ENCODE measurements at places on chromosomes 16 and 17.
A peak's percentile ranks its signal among the peaks of the same experiment; 100 is the strongest.

DNA sequence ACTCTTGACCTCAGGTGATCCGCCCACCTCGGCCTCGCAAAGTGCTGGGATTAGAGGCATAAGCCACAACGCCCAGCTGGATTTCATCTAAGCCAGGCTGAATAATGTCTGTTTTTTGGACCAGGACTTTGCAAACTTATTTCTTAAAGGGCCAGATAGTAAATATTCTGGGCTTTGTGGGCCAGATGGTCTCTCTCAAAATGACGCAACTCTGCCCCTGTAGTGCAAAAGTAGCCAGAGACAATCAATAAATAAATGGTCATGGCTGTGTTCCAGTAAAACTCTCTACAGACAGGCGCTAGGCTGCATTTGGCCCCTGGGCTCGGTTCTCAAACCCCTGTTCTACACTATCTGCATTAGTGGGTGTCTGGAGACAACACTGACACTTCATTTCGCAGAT lies 121.9 kb upstream of the CDH13 start:
- H3K36me3 ChIP-seq: no peaks in the 10 kb centered on the region
- no peak overlapping the region for H3K4me3 ChIP-seq
- DNase-seq: no peak
- peaks cover 2% of the 10 kb centered on the region for H3K27me3 ChIP-seq
- H3K27ac ChIP-seq: no peak overlapping the region

DNA sequence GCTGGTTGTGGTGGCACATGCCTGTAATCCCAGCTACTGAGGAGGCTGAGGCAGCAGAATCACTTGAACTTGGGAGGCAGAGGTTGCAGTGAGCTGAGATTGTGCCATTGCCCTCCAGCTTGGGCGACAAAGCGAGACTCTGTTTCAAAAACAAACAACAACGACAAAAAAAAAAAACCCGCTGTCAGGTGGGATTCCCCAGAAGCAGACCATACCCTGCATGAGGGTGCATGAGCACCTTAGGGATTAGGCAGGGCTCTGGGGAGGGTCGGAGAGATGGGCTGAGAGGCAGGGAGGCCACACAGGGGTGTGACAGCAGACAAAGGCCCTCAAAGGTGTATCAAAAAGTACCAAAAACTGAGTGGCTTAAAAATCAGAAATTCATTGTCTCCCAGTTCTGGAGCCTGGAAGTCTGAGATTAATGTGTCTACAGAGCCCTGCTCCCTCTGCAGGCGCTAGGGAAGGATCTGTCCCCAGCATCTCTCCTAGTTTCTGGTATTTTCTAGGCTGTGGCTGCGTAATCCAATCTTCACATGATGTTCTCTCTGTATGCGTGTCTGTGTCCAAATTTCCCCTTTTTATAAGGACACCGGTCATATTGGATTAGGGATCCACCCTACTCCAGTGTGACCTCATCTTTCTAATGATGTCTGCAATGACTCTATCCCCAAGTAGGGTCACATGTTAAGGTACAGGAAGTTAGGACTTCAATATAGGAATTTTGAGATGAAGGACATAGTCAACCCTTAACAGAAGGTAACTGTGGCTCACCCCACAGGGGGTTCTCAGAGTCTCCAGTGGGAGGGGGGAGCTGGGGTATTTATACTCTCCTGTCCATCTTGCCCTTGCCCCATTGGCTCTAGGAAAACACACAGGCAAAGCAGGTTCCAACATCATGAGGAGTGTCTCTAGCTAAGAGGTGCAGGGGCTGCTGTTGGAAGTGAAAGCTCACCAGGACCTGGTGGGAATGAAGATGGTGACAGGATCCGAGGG lies 13.6 kb upstream of the TVP23A start:
- DNase-seq: no peak
- H3K36me3 ChIP-seq: no peaks in the 10 kb centered on the region
- H3K4me3 ChIP-seq: no peak overlapping the region
- H3K27me3 ChIP-seq: peaks cover 3% of the 10 kb centered on the region

GRCh38 chr17:37772982-37773381 lies 28.1 kb upstream of the HNF1B start:
- no peaks in the 10 kb centered on the region for H3K36me3 ChIP-seq
- no peak overlapping the region for H3K27ac ChIP-seq
- H3K4me1 ChIP-seq: peaks cover 4% of the 10 kb centered on the region
- H3K4me3 ChIP-seq: no peak overlapping the region
- no peak for DNase-seq

DNA sequence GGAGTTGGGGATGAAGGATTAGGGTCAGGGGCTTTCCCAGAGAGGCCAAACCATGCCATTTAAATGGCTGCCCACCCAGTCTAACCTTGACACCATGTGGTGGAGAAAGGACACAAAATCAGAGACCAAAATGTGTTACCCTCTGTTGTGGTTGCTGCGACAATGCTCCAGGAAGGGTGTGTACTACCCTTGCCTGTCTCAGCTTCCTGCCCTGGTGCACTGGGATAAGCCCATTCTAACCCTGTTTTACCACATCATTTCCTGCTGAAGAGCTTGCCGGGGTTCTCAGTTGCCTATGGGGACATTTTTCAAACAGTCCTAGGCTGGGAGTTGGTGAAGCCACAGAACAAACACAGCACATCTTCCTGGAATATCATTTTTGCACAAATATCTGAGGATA lies 4.9 kb downstream of the OR4D1 start:
- peaks cover 17% of the 10 kb centered on the region for H3K4me1 ChIP-seq
- H3K27ac ChIP-seq: peak overlapping the region; percentile 72
- H3K4me3 ChIP-seq: no peak overlapping the region
- peaks cover 5% of the 10 kb centered on the region for H3K27me3 ChIP-seq
- DNase-seq: no peak

DNA sequence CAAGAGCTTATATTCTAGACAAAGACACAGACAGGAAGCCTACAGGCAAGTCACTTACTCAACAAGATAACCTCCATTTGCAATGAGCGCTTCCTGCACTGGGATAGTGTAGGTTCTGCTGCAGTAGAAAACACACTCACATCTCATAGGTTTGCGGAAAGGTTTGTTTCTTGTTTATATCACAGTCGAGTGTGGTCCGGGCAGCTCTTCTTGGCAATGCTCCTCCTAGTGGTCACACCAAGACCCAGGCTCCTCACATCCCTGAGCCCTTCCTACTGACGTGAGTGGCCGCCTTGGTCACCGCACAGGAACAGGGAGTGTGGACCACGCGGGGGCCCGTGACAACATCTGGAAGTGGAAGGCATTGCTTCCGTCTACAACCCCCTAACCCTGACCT lies 48.0 kb upstream of the RBFOX3 start:
- peak; percentile 53 for DNase-seq
- H3K27me3 ChIP-seq: no peaks in the 10 kb centered on the region
- no peak overlapping the region for H3K27ac ChIP-seq
- peaks cover 21% of the 10 kb centered on the region for H3K4me1 ChIP-seq

- H3K27me3 ChIP-seq: no peaks in the 10 kb centered on the region
- no peaks in the 10 kb centered on the region for H3K4me1 ChIP-seq
- H3K4me3 ChIP-seq: no peak overlapping the region
- no peak for DNase-seq
- no peaks in the 10 kb centered on the region for H3K36me3 ChIP-seq
Observed at GRCh38 chr17:55794725-55795482, 44.1 kb downstream of the PCTP start.

GRCh38 chr16:546909-547770 lies 13.1 kb upstream of the PRR35 start:
- H3K36me3 ChIP-seq: no peaks in the 10 kb centered on the region
- peaks cover 7% of the 10 kb centered on the region for H3K27me3 ChIP-seq
- peak; percentile 61 for DNase-seq
- H3K4me3 ChIP-seq: no peak overlapping the region

GRCh38 chr17:58918072-58918471 lies 162.4 kb downstream of the PPM1E start:
- peaks cover under 1% of the 10 kb centered on the region for H3K36me3 ChIP-seq
- no peak overlapping the region for H3K27ac ChIP-seq
- peaks cover 2% of the 10 kb centered on the region for H3K27me3 ChIP-seq
- no peak overlapping the region for H3K4me3 ChIP-seq

- DNase-seq: no peak
- no peak overlapping the region for H3K4me3 ChIP-seq
- H3K4me1 ChIP-seq: peaks cover 13% of the 10 kb centered on the region
- no peak overlapping the region for H3K27ac ChIP-seq
- no peaks in the 10 kb centered on the region for H3K36me3 ChIP-seq
- H3K27me3 ChIP-seq: no peaks in the 10 kb centered on the region
Observed at GRCh38 chr16:79329166-79329521, 271.4 kb downstream of the MAF start.
